ENCODE measurements at places on chromosomes 11 and 22.
A peak's percentile ranks its signal among the peaks of the same experiment; 100 is the strongest.

- no peak for DNase-seq
Measured at GRCh38 chr11:117735350-117735977, 61.6 kb downstream of the DSCAML1 start.

DNA sequence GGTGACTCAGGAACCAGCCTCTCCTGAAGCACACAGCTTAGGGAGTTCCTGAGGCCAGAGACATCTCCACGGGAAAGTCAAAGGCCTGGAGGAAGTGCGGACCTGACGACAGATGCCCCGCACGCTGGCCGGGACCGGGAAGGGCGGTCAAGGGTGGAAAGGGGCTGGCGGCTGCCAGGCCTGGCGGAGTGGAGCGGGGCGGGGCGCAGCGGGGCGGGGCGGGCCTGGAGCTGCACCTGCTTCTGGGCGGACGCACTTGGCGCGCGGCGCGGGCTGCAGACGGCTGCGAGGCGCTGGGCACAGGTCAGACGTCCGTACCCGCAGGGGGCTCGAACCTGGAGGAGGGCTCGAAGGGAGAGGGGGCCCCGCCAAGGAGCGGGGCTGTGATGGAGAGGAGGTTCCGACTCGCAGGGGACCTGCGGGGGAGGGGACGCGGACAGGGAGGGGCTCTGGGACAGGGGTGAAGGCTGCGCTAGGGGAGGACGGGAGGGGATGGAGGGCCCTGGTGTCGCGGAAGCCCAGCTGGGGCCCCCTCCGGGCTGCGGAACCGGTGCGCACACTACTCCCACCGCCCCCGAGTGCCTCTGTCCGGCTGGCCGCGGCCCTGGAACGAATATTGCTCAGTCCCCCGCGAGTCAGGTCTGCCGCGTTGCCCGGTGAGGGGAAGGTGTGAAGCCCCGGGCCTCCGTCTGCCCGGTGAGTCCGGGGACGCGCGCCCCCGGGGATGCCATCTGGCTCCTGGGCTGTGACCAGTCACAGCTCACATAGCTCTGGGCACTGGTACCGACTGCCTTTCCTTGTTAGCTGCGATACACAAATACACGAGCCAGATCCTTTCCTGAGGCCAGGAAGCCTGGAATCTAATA lies at the start of gene TMEM45B:
Gene TMEM45B, plus strand, starts transcription at position 253 of the 866 bp plus-strand sequence. CDS start 36,635 bp downstream, outside the sequence.
- DNase-seq: peak; percentile 83

DNA sequence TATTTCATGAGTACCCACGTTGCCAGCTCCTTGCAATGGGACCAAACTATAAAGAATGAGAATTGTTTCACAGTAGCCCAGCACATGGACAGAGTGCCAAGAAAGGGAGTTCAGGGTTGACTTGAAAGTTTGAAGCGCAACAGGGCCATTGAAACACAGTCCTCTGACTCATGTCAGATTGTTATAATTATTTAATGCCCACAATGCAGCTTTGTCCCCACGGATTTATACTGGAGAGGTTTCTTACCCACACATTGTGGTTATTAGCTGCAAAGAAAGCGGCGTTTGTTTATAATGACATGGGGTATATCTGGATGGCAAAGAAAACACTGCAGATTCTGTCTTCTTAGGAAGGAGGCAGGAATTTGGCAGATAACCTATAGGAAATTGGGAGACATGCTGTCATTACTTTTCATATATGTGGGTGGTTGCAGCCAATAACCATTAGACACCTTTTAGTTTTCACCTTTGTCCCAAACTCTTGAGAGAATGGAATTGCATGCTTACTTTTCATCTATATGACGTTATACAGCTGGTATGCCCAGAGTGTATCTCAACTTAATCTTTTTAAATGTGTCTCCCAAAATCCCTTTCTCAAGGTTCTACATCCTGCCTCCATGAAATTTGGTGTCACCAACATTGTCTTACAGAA lies 143.6 kb downstream of the TEAD1 start:
- no peak for DNase-seq

GRCh38 chr11:40183073-40184064 lies 1276.1 kb downstream of the LRRC4C start:
- no peak for DNase-seq

- no peak for DNase-seq
Measured at GRCh38 chr11:72278905-72279304, 34.9 kb upstream of the PHOX2A start.

DNA sequence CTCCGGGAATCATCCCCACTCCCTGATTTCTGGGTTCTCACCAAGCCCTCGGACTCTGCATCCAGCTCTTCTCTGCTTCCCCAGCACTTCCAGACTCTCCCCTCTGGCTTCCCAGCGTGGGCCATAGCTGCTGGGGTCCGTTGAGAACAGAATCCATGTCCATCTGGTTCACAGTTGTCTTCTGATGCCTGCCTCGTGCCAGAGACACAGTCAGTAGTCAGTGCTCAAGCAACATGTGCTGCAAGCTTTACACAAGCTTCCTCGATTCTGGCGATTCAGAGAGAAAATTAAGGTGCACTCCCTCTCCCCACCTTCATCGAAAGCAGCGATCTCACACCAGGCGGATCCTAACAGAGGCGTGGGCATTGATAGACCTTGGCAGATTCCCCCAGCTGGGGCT lies 495.5 kb downstream of the TBC1D22A start:
- no peak for DNase-seq

GRCh38 chr11:2932850-2933251 lies 3.6 kb upstream of the PHLDA2 start:
- peak; percentile 36 for DNase-seq

GRCh38 chr11:44731685-44732430 lies 5.1 kb downstream of the TSPAN18 start:
- DNase-seq: no peak

GRCh38 chr11:110712659-110713448 lies 617 bp upstream of the ARHGAP20 start:
- DNase-seq: no peak

- DNase-seq: no peak
Measured at GRCh38 chr22:47805394-47805935, 1043.0 kb downstream of the TBC1D22A start.

- DNase-seq: peak; percentile 45
Measured at GRCh38 chr11:95147364-95147905, 57.8 kb downstream of the ENDOD1 start.

DNA sequence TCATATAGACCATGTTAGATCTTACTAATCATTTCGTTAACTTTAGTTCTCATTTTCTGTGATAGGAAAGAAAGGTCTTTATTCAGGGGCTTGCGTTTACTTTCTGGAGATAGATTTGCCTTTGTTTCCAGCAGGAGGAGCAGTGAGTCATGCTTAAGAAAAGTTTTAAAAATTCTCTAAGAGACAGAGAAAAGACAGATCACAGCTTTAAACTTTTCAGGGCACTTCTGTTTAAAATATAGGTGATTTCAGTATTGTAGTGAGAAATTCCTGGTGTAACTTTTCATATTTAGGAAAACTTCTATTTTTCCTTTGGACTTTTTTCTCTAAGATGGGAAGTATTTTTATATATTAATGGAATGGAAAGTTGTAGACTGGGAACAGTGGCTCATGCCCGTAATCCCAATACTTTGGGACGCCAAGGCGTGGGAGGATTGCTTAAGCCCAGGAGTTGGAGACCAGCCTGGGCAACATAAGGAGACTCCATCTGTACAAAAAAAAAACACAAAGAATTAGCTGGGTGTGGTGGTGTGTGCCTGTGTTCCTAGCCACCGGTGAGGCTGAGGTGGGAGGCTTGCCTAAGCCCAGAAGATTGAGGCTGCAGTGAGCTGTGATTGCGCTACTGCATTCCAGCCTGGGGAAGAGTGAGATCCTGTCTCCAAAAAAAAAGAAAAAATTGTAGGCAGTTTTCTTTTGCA lies 60.3 kb downstream of the ATXN10 start:
- peak; percentile 7 for DNase-seq

- DNase-seq: no peak
Measured at GRCh38 chr11:121575250-121575962, 122.6 kb upstream of the SORL1-AS1 start.

DNA sequence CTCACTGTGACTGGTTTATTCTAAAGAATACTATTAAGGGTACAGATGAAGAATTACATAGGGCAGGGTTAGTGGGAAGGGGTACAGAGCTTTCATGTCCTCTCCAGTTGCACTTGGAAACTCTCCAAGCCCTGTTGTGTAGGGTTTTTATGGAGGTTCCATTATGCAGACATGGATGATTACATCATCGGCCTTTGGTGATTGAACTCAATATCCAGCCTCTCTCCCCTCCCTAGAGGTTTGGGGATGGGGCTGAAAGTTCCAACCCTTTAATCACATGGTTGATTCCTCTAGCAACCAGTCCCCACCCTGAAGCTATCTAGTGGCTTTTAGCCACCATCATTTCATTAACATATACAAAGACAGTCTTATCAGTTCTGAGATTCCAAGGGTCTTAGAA lies 472.6 kb downstream of the BUD13 start:
- DNase-seq: no peak

DNA sequence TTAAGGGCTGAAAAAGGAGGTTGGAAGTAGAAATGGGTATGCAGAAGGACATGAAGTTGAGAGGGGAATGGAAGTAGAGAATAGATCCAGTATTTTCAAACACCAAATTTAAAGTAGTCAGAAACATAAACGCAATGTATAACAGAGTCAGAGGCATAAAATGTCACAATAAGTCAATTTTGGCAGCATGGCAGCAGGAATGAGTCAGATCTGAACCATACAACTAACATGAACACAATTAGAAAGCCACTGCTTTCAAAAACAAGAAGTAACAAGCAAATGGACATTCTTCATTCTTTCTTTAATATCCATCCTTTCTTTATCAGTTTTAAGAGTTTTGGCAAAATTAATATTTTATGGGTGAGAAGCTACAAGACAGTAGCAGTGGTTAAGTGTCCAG lies 2.5 kb downstream of the CHORDC1 start:
- no peak for DNase-seq
